ENCODE measurements at places on chromosomes 2 and 18.

- DNase-seq: no peak
- H3K27ac ChIP-seq: no peak overlapping the region
- peaks cover 11% of the 10 kb centered on the region for H3K36me3 ChIP-seq
- H3K4me1 ChIP-seq: peaks cover 95% of the 10 kb centered on the region
Measured at GRCh38 chr2:205702576-205702975, 20.3 kb downstream of the NRP2 start.

DNA sequence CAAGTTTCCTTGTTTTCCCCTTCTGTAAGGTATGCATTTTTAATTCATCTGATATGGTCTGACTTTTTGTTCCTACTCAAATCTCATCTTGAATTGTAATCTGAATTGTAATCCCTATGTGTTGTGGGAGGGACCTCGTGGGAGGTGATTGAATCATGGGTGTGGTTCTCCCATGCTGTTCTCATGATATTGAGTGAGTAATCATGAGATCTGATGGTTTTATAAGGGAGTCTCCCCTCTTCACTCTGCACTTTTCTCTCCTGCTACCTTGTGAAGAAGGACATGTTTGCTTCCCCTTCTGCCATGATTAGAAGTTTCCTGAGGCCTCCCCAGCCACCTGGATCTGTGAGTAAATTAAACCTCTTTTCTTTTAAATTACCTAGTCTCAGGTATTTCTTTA is 476.1 kb downstream of the LPIN1 start:
- H3K27me3 ChIP-seq: no peaks in the 10 kb centered on the region
- no peak for DNase-seq
- no peaks in the 10 kb centered on the region for H3K4me1 ChIP-seq
- no peaks in the 10 kb centered on the region for H3K36me3 ChIP-seq
- no peak overlapping the region for H3K4me3 ChIP-seq

DNA sequence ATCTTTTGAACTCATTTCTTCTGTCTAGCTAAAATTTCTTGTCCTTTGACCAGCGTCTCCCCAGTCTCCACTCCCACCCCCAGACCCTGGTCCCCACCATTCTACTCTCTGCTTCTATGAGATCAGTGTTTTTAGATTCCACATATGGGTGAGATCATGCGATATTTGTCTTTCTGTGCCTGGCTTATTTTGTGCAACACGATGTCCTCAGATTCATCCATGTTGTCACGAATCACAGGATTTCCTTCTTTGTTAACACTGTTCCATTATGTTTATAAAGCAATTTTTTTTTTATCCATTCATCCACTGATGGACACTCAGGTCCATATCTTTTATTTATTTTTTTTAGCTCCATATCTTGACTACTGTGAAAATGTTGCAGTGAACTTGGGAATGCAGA is 16.0 kb upstream of the ACYP2 start:
- no peaks in the 10 kb centered on the region for H3K4me1 ChIP-seq
- no peaks in the 10 kb centered on the region for H3K36me3 ChIP-seq
- no peaks in the 10 kb centered on the region for H3K27me3 ChIP-seq

- H3K27ac ChIP-seq: no peak overlapping the region
- H3K4me1 ChIP-seq: no peaks in the 10 kb centered on the region
- no peak for DNase-seq
Measured at GRCh38 chr2:25176138-25176537, 7.8 kb upstream of the POMC start.

Measured in tibial nerve (tissue), 4 donors.